ENCODE measurements at places on chromosomes 2 and 18.

DNA sequence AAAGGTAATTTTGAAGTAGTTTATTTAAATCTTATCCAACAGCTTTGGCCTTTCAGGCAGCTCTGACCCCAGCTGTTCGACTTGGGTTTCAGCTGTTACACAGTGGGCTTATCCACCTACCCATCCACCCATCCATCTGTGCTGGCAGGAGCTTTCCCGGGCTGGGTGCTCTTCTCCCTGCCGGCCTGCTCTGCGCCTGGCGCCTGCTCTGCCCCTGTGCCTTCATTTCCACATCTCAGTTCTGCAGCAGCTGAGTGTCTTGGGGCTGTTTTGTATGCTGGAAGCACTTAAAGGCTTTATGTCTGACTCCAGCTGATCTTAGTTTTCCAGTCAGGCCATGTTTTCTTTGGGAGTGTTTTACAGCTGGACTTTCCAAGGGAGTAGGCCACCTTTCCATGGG, 24.2 kb downstream of the LDLRAD4 start:
- DNase-seq, result no peak

- no peak for DNase-seq
Observed at GRCh38 chr2:136059036-136059472, 58.9 kb downstream of the CXCR4 start.

DNA sequence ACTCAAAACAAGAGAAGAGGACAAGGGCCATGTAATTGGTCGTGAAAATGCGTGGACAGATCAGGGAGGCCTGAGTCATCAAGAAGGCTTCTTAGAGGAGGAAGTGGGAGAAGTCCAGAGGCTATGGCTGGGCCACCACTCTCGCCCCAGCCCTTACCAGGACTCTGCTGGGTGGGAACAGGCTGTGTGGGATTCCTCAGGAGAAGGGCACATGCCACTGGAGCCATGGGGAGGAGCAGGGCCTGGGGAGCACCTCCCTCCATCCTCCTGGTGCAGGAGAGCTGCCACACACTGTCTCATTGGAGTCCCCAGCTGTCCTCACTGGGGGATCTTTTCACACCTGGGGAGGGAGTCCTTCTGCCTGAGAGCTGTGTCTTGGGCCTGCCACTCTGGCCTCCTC, 9.4 kb upstream of the RALB start:
- DNase-seq, result no peak

GRCh38 chr2:27518113-27518781, 21.6 kb downstream of the GCKR start:
- DNase-seq, result no peak

DNA sequence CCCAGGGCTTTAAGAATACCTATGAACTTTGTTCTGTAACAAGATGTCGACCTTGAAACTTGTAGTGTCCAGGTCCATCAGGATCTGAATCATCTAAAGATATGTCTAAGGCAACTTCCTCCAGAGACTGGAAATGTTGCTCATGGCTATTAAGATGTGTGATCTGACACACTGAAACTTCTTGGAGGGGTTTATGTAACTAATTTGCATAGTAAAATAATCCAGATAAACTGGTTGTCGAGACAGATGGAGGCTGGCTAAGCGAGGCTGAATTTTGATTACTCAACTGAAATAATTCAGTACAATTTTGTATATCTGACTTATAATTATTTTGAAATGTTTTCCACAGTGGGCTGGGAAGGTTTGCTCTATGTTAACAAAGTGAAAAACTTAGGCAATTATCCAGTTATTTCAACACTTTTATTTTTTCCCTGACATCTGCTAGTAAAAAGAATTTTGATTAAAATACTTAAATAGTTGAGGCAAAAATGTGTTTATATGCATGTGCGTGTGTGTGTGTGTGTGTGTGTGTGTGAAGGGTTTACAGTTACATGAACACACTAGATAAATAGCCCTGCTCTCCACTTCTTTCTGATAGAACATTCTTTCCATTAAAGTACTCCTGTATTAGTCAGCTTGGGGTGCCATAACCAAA, 11.4 kb upstream of the MAP3K20 start:
- no peak for DNase-seq

- no peak for DNase-seq
Observed at GRCh38 chr18:57841568-57841967, 38.5 kb upstream of the ATP8B1 start.

DNA sequence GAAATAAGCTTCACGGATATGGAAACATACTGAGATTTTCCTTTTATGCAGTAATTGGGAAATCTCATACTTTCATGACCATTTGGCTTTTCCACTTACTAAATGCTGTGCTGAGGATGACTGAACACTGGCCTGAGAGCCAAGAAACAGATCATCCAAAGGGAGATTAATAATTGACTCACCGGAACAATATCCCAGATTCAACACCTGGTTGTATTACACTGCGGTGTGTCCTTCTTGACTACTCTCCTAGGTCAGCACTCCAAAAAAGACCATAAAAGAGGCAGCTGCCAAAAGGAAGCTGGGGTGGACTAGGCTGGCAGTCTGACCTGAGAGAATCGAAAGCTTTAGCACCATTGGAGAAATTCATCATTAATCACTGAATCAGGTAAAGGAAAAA, 469.1 kb downstream of the CBLN2 start:
- DNase-seq, result no peak

GRCh38 chr18:48742706-48743475, 204.1 kb downstream of the CTIF start:
- DNase-seq, result no peak

GRCh38 chr18:76496194-76496890, 1.3 kb upstream of the ZNF516 start:
- no peak for DNase-seq

GRCh38 chr2:209525834-209526281, 102.0 kb downstream of the MAP2 start:
- DNase-seq, result no peak

DNA sequence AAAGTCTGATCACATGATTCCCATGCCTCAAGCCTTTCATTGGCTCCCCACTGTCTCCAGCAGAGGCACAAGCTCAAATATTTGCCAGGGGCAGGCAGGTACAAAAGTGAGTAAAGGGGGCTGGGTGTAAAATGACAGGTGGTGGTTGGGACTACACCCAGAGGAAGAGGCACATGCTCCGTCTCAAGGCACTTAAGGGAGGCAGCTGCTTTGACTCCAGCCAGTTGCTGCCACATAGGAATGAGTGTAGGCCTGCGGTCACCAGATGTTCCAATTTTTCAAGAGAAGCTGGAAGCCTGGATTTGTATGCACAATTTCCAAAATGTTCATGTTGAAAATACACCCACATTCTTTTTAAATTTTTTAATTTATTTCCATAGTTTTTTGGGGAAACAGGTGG, 164.4 kb downstream of the UPP2 start:
- DNase-seq, result no peak

DNA sequence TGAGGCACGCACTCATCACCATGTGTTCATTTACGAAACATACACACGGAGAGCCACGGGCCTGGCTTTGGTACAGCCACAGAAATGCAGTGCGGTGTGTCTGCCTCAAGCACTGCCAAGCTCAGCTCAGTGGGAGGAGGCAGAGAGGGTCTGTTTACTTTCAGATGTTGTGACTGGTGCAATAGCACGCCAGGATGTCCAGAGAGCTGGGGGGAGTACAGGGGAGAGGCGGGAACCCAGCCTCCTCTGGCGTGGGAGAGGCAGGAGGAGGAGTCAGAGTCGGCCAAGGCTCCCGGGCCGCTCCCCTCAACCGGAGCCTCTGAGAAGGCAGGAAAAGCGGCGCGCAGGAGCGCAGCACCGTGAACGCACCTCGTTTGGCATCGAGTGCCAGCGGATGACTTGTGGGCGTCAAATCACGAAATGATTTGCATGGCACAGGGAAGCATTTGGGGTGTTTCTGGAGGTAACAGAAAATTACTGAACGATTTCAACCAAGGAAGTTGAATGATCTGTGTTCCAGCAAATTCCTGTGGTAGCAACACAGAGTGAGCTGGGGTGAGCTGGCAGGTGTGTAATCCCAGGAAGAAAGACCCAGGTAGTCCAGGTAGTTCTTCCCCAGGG, 143.0 kb downstream of the ZNF516 start:
- no peak for DNase-seq

- no peak for DNase-seq
Observed at GRCh38 chr2:215617060-215617824, 181.4 kb upstream of the FN1 start.

- no peak for DNase-seq
Observed at GRCh38 chr2:173462892-173463840, 108.5 kb downstream of the CDCA7 start.

DNA sequence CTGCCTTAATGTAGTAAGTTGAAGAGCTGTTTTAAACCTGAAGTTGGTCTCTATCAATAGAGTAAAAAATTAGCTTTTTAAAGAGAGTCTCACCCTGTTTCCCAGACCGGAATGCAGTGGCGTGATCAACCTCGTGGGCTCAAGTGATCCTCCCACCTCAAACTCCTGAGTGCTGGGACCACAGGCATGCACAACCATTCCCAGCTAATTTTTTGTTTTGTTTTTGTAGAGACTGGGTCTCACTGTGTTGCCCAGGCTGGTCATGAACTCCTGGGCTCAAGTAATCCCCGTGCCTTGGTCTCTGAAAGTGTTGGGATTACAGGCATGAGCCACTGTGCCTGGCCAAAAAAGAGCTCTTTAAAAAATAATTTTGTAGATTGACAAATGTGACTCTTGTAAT, 40.3 kb downstream of the CRIM1 start:
- no peak for DNase-seq

- DNase-seq, result no peak
Observed at GRCh38 chr18:63492851-63493250, 16.1 kb downstream of the SERPINB5 start.

GRCh38 chr2:46601328-46601963, 122.1 kb downstream of the TMEM247 start:
- DNase-seq, result no peak

DNA sequence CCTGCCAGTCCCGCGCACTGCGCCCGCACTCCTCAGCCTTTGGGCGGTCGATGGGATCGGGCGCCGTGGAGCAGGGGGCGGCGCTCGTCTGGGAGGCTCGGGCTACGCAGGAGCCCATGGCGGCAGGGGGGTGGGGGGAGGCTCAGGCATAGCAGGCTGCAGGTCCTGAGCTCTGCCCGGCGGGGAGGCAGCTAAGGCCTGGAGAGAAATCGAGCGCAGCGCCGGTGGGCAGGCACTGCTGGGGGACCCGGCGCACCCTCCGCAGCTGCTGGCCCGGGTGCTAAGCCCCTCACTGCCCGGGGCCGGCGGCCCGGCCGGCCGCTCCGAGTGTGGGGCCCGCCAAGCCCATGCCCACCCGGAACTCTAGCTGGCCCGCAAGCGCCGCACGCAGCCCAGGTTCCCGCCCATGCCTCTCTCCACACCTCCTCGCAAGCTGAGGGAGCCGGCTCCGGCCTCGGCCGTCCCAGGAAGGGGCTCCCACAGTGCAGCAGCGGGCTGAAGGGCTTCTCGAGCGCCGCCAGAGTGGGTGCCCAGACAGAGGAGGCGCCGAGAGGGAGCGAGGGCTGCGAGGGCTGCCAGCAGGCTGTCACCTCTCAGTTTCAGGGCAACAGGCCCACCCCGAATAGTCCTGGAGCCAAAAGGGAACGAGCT, 74.1 kb downstream of the PSMG2 start:
- DNase-seq, result no peak

DNA sequence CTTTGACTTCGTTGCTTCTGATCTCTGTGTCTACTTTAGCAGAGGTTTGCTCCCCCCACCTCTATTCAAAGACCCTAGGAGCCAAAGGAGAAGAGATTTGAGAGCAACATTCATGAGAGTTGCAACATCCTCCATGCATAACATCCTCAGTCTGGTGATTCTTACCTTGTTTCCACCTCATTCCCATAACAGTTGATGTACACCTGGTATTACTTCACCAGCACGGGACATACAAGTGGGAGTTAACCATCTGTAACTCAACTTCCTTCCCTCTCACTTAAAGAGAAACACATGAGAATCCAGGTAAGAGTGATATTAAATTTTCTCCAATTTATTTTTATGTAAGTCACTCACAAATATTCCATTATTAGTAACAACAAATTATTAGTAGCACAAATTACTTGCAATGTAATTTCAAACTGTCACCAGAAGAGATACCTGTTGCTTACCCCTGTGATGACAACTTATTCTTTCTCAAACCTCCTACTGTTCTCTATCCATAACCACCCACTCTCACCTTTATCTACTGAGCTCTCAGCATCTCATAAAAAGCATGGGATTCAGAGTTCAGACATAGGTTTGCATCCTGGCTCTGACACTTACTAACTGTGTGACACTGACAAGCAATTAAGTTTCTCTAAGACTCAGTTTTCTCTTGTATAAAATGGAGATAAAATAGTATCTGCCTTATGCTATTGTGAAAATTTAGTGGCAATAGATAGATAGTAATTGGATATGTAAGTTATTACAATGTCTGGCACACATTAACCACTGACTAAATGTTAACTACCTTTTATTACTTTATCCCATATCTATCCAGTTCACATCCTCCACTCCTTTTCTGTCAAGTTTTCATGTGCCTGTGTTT, 184.6 kb upstream of the SRD5A2 start:
- no peak for DNase-seq

DNA sequence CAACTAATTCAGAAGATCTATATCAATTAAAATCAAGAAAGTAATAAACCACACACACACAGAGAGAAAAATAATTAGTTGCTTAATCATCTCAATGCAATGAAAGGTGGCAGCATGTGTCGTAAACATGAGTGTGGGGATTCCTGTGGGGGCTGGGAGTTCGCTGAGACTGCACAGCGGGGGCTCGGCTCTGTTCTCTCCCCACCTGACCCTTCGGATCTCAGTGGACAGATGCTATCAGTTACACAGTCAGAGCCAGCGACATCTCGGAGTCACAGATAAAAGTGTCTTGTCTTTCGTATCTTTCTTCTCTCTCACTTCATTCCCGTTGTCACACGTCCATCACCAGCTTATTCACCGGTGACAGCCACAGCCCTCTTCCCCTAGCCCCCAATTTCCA, 37.1 kb downstream of the COLEC12 start:
- DNase-seq, result no peak

- DNase-seq, result no peak
Observed at GRCh38 chr2:224151161-224151560, 112.1 kb upstream of the SERPINE2 start.

DNA sequence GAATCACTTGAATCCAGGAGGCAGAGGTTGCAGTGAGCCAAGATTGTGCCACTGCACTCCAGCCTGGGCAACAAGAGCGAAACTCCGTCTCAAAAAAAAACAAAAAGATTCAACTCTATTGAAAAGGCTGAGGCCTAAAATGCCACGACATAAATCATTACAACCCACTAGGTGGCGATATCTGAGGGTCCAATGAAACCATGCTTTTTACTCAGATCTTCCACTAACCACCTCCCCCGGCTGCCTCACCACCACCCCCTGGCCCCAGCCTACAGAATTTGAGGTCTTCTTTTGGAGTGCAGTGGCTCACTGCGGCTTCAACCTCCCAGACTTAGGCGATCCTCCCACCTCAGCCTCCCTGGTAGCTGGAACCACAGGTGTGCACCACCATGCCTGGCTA, 57.5 kb downstream of the AP1S3 start:
- no peak for DNase-seq

GRCh38 chr2:10284108-10284870, 18.4 kb upstream of the HPCAL1 start:
- peak; percentile 56 for DNase-seq

GRCh38 chr2:225354281-225354774, 45.2 kb upstream of the NYAP2 start:
- DNase-seq, result no peak
